Activated CD4-positive, alpha-beta T cell treated with anti-CD3 and anti-CD28 coated beads for 1 hour (primary cell): ENCODE measurements at places on chromosomes 7 and 10.

DNA sequence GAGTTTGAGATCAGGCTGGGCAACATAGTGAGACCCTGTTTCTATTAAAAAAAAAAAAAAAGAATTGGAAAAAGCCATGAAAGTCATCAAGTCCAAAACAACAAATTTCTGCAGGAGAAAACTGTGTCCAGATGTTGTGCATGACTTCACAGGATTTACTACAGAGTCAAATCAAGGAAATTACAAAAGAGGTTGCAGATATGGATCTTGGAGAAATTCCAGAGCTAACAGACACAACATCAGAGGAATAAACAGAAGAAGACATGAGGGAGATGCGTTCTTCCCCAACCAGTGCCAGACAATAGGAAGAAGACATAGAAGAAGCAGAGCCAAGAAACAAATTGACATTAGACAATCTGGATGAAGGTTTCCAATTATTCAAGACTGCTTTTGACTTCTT, 24.3 kb upstream of the KCNIP2 start:
- DNase-seq: no peak

DNA sequence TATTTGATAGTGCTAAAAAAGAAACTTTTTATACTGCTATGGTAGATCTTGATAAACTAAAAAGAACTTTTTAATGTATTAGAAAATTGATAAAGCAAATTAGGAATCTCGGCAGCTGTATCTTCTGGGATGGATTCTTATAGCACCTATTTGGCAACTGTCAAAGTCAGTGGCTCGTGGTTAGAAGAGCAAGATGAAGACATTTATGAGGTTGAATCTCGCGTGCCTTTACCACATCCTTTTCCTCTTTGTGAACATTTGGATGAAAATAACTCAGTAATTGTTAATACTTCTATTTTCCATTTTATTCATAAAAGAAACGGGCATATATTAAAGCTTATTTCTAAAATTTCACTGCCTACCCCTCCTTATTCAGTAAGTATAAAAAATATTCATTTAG, 76.2 kb downstream of the CYP51A1 start:
- no peak for DNase-seq

- DNase-seq: no peak
These were observed 1198.6 kb downstream of the GATA3 start for GRCh38 chr10:9253121-9253520.

DNA sequence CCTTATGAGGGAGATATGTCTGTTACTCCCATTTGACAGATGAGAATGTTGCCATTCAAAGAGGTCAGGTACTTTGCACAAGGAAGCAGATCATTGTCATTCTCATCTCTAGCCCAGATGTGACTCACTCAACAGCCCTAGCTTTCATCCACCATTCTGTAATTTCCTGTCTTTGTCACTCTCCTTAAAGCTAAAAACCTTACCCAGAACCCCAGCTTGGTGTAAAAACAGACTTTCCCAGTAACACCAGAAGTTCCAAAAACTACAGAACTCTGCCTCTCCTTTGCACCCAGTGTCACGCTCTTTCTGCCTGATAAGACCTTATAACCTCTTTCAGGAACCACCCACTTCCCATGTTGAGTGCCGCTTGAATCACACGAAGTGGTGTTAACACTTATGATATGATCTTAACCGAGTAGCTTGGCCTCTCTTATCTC, 89.1 kb upstream of the SP4 start:
- DNase-seq: no peak

DNA sequence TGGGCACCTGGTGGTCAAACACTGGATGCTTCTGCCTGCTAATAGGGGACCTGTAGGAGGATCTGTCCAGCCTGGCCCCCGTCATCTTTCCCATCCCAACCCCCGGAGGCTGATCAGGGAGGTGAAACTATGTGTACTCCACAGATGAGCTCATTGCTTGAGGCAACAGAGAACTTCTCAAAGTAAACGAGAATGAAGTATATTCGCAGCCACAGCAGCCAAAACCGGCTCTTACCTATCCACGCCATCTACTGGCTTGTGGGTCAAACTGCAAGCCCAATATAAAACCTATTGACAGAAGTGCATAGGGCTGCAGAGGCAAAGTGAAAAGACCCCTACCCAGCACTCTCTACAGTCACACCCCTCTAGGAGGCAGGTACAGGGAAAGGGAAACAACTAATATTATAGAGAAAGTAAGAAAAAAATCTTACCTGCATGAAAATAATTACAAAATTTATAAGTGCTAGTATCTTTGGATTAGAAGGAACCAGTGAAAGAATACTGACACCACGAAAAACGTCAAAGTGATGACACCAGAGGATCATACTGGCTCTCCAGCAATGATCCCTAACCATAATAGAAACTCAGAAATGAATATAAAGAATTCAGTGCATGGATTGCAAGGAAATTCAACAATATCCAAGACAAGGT, 973.5 kb downstream of the ANKRD7 start:
- DNase-seq: no peak

- peak; percentile 51 for DNase-seq
These were observed 25.1 kb upstream of the DDIT4 start for GRCh38 chr10:72248468-72249151.

- DNase-seq: no peak
These were observed 32.6 kb downstream of the GBX1 start for GRCh38 chr7:151134743-151135524.

- DNase-seq: no peak
These were observed 52.0 kb upstream of the FIGNL1 start for GRCh38 chr7:50502001-50502684.

DNA sequence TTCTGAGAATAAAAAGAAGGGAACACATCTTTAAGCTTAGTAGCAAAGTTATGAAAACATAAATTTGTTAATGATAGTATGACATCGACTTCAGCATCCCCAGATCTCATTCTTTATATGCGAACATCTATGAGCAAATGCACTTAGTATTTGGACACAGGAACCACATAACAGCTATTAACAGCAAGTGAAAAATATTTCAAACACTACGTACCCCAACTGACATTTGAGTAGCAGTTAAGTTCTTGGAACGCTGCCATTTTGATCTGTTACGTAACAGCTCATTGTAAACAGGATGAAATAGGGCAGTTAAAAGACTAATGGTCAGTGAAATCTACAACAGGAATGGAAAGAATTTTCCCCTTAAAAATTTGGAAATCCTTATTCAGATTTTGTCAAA, 428.9 kb downstream of the TNS3 start:
- no peak for DNase-seq
